Right cardiac atrium (tissue), 5 donors: ENCODE measurements at places on chromosomes 2 and 18. TPM values are rescaled to one million over a fixed set of nuclear protein-coding genes. Genes with fewer than 3 reads are reported as not detected.

The COL4A3 gene
- 11.0 TPM for total RNA-seq

The MAB21L4 gene
- total RNA-seq = not detected

The FHOD3 gene
- 138 TPM for total RNA-seq

The APCDD1 gene
- total RNA-seq = 31.4 TPM

The GPR75 gene
- total RNA-seq = 1.1 TPM

DNA sequence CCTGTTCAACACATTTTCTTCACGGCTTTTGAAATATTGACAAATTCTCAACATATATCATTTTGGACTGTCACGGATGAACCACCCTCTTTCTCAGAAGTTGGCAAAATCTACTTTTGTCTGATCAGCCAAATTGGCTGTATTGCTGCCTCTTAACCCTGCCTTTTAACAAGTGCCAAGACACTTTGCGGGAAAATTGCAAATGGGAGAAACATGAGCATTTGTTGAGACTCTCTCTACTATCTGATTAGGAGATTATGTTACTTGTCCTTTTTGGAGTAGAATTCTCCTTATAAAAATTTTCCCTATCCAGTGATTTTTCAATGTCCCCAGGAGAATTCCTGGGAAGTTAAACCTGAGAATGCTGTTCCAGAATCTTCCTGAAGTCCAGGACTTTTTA is 256.2 kb upstream of the ZSWIM2 start:
- DNase-seq = no peak

- DNase-seq = no peak
These were observed 132.2 kb downstream of the SEPTIN10 start for GRCh38 chr2:109481599-109481998.

- DNase-seq = no peak
These were observed 125.4 kb upstream of the CTNNA2 start for GRCh38 chr2:79387431-79387830.
